ENCODE measurements at places on chromosomes 4 and X.

GRCh38 chrX:7091923-7092322 lies 55.6 kb upstream of the STS start:
- no peak for DNase-seq

DNA sequence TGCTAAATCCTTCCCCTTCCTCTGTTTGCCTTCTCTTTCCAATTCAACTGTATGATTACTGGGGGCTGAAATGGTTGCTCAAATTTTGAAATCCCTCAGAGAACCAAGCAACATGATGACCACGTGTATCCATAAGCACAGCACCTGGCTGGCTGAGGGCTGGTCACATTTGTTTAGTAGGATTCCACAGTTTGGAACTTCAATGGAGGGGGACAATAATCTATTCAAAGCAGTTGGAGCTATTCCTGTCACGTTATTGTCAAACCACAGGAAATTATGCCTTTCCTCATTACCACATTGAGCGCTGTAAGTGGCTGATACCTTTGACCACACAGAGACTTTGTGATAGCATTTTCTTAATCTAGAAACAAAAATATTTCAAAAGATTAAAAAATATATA lies 7.0 kb downstream of the TMSB4X start:
- DNase-seq = no peak

DNA sequence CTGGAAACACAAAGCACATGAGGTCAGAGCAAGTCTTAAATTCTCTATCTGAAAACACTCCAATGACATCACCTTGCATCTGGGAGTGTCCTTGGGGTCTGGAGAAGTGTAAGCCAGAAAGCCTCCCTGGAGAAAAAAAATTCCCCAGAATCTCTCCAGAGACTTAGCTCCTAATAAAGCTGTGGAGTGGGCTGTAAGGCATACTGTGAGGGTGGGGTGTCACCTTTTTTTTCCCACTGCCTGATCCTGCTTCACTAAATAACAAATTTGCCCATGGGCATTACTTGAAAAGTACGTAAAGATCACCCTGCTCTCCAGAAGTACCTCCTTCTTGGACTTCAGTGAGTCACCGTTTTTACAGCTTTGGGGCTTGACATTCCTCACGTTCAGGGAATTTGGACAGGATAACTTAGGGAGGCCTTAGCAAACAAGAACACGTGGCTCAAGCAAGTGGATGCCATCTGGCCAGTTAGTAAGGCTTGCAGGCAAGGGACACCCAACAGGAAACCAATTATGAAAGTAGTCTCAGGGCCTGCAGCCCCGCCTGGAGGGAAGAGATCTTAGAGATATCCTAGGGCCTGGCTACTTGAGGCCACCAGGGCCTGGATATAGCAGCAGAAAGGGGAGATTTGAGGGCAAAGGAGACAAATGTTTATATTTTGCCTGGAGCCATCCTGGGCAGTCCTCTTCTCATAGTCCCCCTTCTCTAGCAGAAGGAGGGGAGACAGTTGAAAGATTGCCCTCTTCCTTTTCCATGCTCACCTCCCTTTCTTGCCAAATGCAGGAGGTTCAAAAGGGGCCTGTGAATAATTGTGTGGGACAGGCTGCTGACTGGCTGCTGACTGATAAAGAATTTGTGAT lies 60.1 kb upstream of the PLAC1 start:
- peak; percentile 94 for DNase-seq

- no peak for DNase-seq
Measured at GRCh38 chr4:109760682-109761081, 30.8 kb upstream of the PLA2G12A start.

GRCh38 chr4:68732653-68733466 lies 62.4 kb upstream of the UGT2B15 start:
- no peak for DNase-seq

DNA sequence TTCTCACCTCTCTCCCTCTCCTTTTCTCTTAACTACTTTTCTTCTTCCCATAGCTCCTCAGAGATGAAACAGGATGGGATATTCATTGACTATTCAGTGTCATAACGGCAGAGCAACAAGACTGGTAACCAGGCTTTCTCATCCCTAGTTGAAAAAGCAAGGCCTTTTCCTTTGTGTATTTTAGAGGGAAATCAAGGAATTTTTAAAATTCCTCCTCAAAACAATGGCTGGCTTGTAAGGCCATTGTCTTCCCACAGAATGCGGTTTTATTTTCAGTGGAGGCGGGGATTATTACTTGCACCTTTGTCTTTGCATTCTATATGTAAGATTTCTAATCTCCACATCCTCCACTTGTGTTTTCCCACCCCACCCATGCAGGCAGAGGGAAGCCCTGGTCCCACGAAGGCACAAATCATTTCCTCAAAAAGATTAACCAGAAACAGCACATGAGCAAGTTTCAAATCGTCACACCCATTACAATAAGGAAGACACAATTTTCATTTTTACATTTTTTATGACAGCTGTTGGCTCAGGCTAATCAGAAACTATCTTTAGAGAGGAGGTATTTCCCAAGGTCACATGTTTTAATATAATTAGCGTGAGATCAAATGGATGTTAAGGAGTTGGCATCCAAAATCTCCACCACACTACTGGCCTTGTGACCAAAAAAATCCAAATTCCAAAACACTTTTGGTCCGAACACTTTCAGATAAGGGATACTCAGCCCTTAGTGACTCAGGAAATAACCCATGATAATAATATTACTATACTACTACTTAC lies 53.0 kb upstream of the KDR start:
- no peak for DNase-seq

DNA sequence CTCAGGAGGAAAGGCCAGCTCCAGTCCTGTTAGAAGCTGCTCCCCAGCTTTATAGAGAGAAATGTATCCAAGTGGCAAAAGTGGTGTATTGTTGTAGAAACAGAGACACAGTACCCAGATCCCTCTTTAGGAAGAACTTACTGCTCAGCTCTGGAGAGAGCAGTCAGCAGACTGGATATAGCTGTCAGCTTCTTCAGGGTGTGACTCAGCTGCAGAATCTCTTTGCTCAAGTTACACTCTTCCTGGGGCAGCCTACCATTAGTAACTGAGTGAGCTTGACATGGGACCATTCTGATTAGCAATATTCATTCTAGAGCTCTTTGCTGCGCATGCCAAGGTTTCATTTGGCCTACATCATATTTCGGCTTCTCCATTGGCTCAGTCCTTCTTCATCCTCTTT lies 40.5 kb downstream of the ATP1B4 start:
- DNase-seq = no peak

GRCh38 chrX:112512509-112512908 lies 167.2 kb downstream of the LHFPL1 start:
- no peak for DNase-seq

GRCh38 chrX:94662689-94663088 lies 988.7 kb downstream of the FAM133A start:
- DNase-seq = no peak

DNA sequence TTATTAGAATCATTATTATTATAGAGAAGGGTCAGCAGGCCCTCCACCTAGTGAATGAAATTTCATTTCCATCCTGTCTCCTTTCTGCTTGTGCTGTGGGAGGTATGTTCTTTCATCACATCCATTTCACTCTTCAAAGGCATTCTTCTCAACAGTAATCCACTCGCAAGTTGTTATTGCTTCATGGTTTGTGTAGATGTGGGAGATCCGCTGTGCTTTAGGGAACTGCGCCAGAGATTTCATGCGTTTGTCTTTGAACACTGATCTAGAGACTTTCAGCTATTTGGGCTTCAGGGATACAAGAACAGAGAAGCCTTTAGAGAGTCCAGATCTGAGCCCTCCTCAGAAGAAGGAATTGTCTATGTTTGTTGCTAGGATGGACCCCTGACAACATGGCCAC lies 53.5 kb upstream of the PUDP start:
- DNase-seq = no peak

DNA sequence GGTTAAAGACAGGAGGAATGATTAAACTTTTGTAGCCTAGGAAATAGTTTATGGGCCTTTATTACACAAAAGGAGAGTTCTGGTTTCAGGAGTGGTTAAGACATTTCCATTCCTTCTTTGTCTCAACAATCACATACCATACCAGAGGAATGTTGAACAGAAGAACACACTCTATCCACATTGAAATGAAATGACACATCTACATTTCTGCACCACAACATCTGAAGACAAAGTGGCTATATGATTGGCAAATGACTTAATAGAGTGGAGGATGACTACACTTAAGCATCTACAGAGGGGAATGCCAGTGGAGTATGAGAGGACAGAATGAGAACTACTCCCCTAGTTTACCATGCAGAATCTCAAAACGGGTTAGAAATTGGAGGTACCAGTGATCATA lies 8.0 kb downstream of the CYP2U1 start:
- no peak for DNase-seq
